ENCODE measurements at places on chromosomes 11 and 22.
A peak's percentile ranks its signal among the peaks of the same experiment; 100 is the strongest.

DNA sequence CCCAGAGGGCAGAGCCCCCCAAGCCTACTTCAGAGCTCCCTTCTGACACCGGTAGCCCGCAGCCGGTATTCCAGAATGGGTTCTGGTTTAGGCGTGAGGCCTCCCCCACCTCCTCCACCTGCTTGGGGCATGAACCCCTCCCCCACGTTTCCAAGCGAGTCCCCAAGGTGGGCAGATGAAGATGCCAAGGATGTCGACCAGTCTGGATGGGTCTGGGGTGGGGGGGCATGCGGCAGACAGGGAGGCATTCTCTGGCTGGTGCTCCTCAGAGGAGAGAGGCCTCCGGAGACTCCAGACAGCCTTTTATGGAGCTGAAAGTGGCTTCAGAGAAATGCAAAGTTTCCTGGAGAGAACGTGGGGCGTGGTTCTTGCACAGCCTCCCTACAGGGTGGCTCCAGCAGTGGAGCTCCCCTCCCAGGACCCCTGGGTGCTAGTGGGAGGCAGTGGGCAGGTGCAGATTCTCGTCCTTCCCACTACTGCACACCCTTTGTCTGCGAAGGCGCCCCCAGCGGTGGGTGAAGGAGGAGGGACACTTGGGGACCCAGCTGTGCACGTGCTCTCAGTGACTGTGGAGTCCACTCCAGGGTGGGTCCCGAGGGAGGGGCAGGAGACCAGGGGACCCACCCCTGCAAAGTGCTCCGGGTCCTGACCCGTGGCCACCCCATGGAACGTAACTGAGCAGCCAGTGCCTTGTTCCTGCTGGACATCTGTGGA, 4.2 kb downstream of the CCND1 start:
- no peak for DNase-seq

GRCh38 chr11:129453293-129453721, 77.7 kb downstream of the BARX2 start:
- no peak for DNase-seq

GRCh38 chr11:113796663-113797259, 17.2 kb downstream of the CLDN25 start:
- DNase-seq: peak; percentile 48

GRCh38 chr11:47130543-47130942, 46.1 kb downstream of the ARFGAP2 start:
- DNase-seq: no peak

GRCh38 chr11:68867066-68867465, 25.4 kb upstream of the CPT1A start:
- no peak for DNase-seq

- no peak for DNase-seq
These were observed 121.7 kb downstream of the FEZ1 start for GRCh38 chr11:125374398-125374797.

DNA sequence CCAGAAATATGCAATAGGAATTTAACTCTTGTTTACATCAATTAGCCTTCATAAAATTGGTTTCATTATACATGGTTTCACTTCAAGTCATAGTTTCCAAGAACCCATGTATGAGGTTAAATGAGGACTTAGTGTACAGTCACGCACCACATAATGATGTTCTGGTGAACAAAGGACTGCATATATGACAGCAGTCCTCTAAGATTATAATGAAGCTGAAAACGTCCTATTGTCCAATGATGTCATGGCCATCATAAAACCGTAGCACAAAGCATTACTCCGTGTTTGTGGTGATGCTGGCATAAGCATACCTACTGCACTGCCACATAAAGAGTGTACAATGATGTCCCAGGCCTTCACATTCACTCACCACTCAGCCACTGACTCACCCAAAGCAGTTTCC, 31.1 kb downstream of the SMCO4 start:
- DNase-seq: no peak

- DNase-seq: no peak
These were observed 5.3 kb downstream of the ATF4 start for GRCh38 chr22:39525658-39525975.

GRCh38 chr11:2366276-2366675, 10.8 kb upstream of the CD81 start:
- no peak for DNase-seq

GRCh38 chr11:102582140-102582539, 43.0 kb downstream of the MMP20 start:
- DNase-seq: no peak

DNA sequence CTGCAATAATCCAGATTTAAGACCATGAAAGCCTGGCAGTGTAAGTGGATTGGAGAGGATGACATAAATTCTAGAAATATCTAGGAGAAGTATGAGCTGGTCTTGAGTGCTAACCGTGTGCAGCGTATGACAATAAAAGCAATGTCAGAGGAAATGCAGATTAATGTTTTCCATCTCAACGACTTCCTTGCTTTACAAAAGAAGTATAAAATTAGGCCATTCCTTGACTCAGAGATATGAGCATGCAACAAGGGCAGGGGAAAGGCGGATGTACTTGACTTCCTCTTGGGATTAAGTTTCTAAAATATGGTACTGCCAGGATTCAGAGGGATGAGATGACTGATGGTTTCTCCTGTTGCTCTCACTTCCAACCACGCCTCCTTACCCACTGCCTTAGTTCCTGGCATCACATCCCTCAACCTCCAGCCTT, 32.3 kb downstream of the ADAMTS15 start:
- DNase-seq: peak; percentile 12

DNA sequence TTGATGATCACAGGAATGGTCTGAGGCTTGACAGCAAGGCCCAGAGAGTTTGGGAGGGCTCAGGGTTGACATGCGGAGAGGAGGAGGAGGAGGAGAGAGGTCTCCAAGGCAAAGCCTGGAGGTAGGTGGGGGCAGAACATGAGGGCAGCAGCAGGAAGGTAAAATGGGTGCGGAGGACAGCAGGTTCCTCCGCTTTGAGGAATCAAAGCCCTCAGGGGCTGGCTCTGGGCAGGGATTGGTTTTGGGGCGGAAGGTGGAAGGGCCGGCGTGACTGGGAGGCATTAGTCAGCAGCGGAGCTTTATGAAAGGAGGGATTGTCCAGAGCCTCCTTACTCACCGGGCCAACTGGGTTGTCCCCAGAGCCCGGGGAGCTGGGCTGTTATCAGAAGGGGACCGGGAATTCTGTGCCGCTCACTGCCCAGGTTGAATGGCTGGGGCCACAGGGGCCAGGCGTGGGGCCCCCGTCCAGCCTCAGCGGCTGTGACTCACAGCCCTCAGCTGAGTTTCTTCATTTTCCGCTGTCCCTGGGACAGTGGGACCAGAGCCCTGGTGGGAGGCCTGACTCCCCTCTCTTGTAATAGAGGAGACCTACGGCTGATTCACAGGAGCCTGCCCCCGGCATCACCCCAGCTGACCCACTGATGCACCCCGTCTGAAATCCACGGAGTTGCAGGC, 36.2 kb downstream of the LIF start:
- DNase-seq: peak; percentile 69

GRCh38 chr22:40240686-40241085, 63.0 kb downstream of the TNRC6B start:
- no peak for DNase-seq

DNA sequence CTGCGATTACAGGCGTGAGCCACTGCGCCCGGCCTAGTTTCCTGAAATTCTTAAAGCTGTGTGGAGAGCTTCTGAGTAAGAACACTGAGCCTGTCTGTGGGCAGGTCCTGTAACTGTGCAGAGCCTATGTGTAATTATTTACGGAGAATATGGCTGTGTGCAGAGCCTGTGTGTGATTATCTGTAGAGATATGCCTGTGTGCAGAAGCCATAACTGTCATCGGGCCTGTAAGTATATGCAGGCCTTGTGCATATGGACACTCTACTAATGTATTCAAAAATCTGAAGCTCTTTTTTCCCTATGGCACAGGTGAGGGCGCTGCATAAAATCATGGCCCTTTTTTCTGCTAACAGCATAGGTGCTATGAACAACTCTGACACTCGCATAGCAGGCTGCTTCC, at the start of gene OR52B6:
TSS of gene OR52B6 (plus strand) at position 301 of the 400 bp plus-strand sequence. CDS start at position 301, 0 bp downstream.
- no peak for DNase-seq

DNA sequence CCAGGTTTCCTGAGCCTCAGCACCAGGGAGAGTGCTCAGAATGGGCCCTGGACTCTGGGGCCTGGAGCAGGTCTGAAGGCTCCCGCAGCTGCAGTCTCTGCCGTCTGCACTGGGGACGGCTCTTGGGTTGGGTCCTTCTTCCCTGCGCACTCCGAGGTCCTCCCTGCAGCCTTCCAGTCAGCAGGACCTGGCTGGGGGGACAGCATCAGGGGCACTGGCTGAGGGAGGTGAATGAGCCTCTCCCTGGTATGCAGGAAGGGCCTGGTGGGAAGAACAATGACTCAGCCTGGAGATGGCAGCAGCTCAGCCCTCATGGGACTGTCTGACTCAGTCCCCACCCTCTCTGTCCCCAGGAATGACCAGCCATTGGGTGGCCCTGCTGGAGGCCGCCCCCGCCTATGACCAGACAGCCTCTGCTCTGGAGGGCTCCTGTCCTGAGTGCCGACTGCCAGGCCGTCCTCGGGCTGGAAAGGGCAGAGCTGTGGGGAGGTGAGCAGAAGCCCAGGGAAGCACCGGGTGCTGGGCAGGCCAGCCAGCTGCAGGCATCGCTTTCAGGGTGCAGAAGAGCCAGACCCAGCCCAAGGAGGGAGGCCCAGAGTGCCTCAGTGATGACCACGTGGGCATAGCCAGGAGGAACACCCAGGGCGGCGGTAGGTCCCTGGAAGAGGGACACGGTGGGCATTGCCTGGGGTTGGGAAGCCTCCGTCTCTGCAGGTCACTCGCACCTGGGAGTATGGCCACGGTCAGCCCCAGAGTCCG, 455.0 kb downstream of the BRD1 start:
- no peak for DNase-seq

DNA sequence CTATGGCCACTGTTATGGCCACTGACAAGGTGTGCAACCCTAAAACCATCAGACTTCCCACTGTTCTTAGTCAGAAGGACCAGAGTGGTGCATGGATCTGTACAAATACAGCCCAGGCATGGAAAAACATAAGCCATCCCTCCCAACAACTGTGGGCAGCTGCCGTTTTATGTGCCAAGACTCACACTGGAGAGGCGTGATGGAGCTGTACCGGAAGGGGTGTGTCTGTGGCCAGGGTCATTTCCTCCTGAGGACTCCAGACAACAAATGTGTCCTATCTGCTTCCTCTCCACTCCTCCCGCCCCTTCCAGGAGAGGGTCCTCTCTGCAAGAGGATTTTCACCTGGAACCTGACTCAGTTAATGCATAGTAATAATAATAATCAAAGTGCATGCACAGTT, 29.5 kb downstream of the KCNJ1 start:
- no peak for DNase-seq

- no peak for DNase-seq
These were observed 37.5 kb upstream of the CAPRIN1 start for GRCh38 chr11:34013898-34014571.

- DNase-seq: peak; percentile 70
These were observed 1.6 kb downstream of the NCR3LG1 start for GRCh38 chr11:17352950-17353820.

DNA sequence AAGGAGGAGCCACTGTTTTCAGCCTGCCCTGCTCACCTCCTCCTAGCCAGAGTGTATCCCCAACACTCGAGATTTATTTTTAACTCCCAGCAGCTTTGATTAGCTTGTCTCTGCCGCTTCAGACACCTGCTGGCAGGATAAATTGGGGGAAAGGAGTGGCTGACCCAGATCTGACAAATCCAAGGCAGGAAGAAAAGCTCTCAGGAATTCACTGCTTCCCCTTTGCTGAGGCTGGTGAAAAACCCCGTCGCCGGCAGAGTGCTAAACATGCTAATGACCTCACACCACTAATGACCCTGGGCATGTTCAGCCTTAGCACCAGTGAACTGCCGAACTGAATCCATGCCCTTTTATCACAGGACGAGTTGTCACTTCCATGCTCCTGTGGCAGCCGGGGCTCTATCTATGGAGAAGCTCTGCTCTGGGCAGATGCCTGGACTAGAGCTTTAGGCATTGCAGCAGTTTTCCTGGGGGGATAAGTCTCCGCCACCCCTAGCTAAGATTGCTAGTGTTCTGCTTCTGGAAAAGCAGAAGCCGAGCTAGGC, 52.2 kb downstream of the FEZ1 start:
- DNase-seq: no peak

- DNase-seq: peak; percentile 43
These were observed 110.5 kb downstream of the MICAL3 start for GRCh38 chr22:17913801-17914347.

- DNase-seq: no peak
These were observed 5.9 kb downstream of the WT1 start for GRCh38 chr11:32429477-32429876.

- DNase-seq: no peak
These were observed 4.7 kb downstream of the MRGPRD start for GRCh38 chr11:68976095-68976494.

DNA sequence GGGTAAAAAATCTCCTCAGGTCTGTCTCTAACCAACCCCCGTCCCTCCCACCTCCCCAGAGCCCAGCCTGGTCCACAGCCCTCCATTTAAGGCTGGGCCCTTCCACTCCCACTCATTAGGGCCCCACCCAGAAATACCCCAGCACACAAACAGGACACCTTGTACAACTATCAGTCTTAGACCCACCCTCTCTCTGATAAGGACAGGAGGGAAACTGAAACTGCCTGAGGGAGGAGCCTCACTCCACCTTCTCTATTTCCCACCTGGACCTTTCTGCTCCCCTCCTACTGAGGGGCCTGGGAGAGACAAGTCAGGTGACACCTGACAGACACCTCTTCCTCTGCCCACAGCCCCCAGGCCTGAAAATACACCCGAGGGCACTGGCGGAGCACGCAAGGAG, 90.2 kb downstream of the PLEKHA7 start:
- DNase-seq: no peak

DNA sequence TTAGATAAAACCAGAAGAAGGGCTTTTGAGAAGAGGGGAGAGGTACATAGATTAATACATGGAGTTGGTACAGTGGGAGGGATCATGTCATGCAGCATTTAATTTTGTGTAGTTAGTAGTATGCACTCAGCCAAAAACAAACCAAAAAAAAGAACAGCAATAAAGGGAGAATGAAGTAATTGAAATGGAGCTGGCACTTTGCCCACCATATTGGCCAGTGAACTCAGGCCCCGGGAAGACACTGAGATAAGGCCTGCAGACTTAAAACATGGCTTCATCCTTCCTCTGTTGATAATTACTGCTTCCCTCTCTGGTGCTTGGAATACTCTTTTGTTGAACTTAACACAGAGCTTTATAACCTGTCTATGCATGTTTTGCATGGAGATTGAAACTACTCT, 3.1 kb downstream of the PANX1 start:
- DNase-seq: peak; percentile 72

GRCh38 chr11:113926273-113927197, 21.9 kb downstream of the HTR3B start:
- DNase-seq: peak; percentile 16

GRCh38 chr11:7672276-7672959, 882 bp downstream of the CYB5R2 start:
- DNase-seq: no peak

Measured in fibroblast of mammary gland (primary cell).